ENCODE measurements at places on chromosomes 1 and 21.

- no peak for DNase-seq
Observed at GRCh38 chr1:171477804-171478203, 7.5 kb upstream of the PRRC2C start.

- DNase-seq: no peak
Observed at GRCh38 chr1:160207771-160208556, 2.8 kb downstream of the PEA15 start.

GRCh38 chr1:31036749-31037500, 28.6 kb downstream of the PUM1 start:
- no peak for DNase-seq

DNA sequence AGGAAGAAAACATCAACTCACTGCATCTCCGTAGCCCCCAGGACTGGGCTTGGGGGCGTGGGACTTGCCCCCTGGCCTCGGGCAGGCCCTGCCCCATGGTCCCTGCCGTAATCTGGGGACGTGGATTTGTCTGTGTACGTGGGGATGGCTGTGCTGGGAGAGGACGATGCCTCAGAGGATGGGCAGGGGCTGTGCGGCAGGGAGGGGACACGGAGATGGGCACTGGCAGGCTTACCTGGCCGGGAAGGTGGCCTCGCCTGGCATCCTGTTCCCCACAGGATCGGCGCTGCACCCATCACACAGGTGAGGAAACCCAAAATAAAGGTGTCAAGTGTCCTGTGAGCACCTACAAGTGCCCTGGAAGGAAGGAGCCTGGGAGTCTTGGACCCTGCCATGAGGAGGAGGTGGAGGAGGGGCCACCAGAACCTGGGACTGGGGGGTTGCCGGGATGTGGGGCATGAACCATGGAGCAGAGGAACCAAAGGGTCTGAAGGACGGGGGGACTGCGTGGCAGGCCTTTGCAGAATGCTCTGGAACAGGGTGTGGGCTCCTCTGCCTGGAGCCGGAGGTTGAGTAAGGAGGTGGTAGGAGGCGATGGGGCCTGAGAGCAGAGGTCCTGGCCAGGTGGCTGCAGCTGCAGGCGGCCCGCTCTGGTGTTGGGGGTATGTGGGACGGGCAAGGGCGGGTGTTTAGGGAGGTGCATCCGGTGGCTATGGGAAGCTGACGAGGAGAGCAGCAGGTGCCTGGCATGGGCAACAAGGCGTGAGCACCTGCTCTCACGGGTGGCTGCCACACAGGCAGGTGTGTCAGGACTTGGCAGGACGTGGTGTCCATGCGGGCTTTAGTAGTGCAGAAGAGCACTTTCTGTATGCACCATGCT, 27.8 kb upstream of the LRRC3 start:
- no peak for DNase-seq

GRCh38 chr1:203448521-203449061, 27.0 kb upstream of the PRELP start:
- DNase-seq: no peak

GRCh38 chr1:154335025-154335714, 9.8 kb downstream of the ATP8B2 start:
- DNase-seq: peak; percentile 85

All from stimulated activated CD4-positive, alpha-beta T cell treated with anti-CD3 and anti-CD28 coated beads, TNF-alpha, amount 100 ng/mL, for 24 hours (primary cell).